ENCODE measurements at places on chromosomes 4 and X.

GRCh38 chr4:137627739-137628460 is 95.6 kb upstream of the PCDH18 start:
- no peak for DNase-seq

GRCh38 chrX:132364313-132364712 is 124.5 kb downstream of the MBNL3 start:
- no peak for DNase-seq

- no peak for DNase-seq
These were observed 552.3 kb downstream of the PCDH7 start for GRCh38 chr4:31272331-31273061.

GRCh38 chrX:45083314-45083713 is 117.4 kb downstream of the DIPK2B start:
- no peak for DNase-seq
